ENCODE measurements at places on chromosomes 2 and 18.

GRCh38 chr2:62545261-62545660 lies 39.3 kb upstream of the TMEM17 start:
- DNase-seq: no peak

GRCh38 chr2:240397542-240397916 lies 37.9 kb upstream of the GPC1 start:
- no peak for DNase-seq

- no peak for DNase-seq
These were observed 10.5 kb upstream of the IKZF2 start for GRCh38 chr2:213161759-213162515.

- no peak for DNase-seq
These were observed 52.1 kb upstream of the ANKRD62 start for GRCh38 chr18:12041561-12041960.

DNA sequence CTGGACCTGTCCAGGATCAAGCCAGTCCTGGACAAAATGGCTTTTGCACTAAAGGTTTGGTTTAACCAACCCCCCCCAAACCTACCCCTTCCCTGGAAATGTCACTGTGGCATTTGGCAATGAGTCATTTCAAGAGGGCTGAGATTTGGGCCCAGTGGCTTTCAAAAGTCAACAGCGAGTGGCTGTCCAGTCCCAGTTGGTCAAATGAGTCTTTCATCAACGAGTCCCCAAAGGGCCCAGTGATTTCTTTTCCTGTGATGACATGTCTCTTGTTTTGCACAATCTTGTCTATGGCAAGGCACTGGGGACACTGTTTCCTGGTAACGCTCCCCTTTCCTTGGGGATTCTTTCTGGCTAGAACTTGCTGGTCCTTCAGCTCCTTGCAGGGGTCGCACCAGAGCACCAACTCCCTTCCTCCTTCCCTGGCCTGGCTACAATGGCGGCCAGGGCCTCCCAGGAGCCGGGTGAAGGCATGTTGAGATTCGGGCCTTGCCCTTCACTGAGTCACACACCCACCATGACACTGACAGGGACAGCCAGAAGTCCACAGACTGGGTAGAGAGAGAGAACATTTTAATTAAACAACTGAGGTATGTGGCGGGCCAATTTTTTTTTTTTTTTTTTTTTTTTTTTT lies 87.2 kb downstream of the SMAD7 start:
- no peak for DNase-seq

All from naive thymus-derived CD8-positive, alpha-beta T cell (primary cell).